ENCODE measurements at places on chromosomes 6 and 20.

DNA sequence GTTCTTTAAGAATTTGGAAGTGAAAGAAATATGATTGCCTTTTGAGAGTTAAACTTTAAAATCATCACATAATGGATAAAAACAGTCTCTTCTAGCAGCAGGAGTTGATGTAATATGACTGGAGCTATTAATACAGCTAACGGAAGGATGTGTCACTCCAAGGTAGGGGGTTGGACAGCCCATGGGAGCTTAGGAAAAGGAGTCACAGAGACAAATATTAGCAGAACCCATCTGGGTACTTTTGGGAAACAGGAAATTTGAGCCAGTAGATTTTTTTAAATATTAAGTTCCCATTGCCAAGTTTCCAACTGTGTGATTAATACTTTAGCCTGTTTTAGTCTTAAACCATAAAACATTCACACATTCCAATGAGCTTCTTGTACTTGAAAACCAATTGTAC lies 164.7 kb upstream of the RIMS1 start:
- no peak for DNase-seq

GRCh38 chr6:137112067-137112355 lies 61.4 kb downstream of the IL22RA2 start:
- no peak for DNase-seq

DNA sequence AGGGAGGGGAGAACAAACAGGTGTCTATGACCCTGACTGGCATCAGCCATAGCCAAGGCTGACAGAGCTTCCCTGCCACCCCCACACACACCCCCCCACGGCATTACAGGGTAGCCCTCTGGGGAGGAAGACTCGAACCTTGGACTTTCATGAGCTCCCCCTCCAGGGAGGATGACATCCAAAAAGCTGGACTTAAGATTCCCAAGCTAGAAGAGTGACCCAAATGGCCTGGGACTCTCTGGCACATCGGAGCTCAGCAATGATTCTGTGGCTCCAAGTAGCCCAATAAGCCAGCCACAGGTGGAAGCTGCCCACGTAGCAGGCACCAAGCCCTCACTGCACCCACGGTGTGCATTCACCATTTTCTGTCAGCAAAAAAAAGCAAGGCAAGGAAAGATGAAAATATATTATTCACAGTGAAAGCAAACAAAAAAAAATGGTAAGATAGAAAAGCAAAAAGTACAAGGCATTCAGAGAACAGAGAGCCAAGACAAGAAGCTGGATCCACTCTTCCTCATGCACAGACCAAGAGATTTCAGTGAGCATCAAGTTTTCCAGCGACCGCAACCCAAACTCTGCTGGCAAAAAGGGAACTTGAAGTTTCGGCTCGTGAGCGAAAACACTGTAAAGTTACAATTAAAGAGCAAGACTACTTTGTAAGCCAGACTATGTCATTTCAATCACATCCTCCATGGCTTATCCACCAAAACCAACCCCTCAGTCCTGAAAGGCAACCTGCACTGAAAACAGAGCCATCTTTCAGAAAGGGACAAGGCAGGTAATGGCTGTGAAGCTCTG lies 10.9 kb downstream of the JAG1 start:
- DNase-seq, result no peak

GRCh38 chr20:47531458-47531857 lies 29.8 kb downstream of the NCOA3 start:
- DNase-seq, result no peak

- no peak for DNase-seq
Observed at GRCh38 chr20:37228082-37228481, 33.5 kb downstream of the GHRH start.

DNA sequence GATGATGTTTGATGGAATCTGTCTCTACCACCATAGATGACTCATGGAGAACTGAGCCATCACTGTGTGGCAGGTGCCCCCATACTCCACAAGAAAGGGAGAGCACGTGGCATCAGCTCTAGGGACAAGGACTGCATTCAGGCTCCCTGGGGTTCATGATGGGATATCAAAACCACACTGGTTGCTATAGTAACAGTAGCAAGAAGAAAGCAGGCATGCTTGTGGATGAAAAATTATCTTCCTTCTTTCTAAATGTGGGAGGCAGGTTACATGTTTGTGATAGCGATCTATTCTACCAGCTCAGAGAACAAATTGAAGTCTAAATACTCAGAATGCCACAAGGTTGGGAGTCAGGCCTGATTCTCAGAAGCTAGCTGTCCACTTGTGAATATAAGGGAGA lies 224.2 kb downstream of the ARHGAP18 start:
- no peak for DNase-seq
